Testis (tissue), 5 donors: ENCODE measurements at places on chromosomes 5 and 9. TPM values are rescaled to one million over a fixed set of nuclear protein-coding genes. Genes with fewer than 3 reads are reported as not detected.

DNA sequence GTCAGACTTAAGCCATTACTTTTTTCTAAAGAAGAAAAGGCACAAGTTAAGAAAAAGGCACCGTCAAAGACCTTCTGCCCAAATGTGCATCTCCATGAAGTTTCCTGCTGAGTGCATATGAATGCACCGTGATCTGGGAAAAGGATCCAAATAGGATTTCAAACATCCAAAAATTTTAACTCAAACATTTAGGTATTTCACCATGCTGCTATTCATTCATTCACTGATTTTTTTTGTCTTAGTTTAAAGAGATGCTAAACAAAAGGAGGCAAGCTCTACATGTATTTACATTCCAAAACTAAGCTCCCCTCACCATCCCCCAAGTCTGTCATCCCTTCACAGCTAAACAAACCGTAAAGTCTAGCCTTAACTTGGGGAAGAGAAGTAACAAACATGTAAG, 291.9 kb downstream of the ARL15 start:
- no peak for DNase-seq
- H3K36me3 ChIP-seq: no peaks in the 10 kb centered on the region
- no peak overlapping the region for H3K27ac ChIP-seq
- H3K27me3 ChIP-seq: no peaks in the 10 kb centered on the region
- H3K4me1 ChIP-seq: no peaks in the 10 kb centered on the region

DNA sequence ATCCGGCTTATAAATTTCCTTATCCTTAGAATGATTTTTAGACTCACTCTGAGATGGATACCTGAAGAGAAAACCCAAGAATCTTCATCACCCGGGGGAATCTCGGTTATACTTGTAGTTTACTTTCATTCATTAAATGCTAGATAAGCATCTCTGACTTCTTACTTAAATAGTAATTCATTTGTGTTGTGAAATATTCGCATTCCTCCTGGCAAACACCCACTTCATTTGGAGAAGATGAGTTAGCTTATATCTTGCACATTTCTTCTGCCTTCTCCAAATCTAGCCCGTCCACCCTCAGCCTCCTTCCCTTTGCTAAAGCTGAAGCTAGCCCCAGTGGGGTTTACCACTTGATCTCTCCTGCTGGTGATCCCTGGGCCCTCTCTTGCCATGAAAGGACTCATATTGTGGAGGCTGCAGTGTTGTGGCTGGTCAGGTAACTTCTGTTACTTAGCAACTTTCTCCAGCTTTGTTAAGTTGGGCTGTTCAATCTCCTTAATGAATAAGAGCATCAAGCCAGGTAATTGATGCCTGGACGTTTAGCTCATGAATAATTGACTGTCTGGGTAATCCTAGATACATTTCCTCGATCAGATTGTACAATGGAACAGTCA, 11.3 kb upstream of the POU4F3 start:
- H3K27ac ChIP-seq: no peak overlapping the region
- H3K27me3 ChIP-seq: no peaks in the 10 kb centered on the region
- no peaks in the 10 kb centered on the region for H3K4me1 ChIP-seq
- no peak for DNase-seq

DNA sequence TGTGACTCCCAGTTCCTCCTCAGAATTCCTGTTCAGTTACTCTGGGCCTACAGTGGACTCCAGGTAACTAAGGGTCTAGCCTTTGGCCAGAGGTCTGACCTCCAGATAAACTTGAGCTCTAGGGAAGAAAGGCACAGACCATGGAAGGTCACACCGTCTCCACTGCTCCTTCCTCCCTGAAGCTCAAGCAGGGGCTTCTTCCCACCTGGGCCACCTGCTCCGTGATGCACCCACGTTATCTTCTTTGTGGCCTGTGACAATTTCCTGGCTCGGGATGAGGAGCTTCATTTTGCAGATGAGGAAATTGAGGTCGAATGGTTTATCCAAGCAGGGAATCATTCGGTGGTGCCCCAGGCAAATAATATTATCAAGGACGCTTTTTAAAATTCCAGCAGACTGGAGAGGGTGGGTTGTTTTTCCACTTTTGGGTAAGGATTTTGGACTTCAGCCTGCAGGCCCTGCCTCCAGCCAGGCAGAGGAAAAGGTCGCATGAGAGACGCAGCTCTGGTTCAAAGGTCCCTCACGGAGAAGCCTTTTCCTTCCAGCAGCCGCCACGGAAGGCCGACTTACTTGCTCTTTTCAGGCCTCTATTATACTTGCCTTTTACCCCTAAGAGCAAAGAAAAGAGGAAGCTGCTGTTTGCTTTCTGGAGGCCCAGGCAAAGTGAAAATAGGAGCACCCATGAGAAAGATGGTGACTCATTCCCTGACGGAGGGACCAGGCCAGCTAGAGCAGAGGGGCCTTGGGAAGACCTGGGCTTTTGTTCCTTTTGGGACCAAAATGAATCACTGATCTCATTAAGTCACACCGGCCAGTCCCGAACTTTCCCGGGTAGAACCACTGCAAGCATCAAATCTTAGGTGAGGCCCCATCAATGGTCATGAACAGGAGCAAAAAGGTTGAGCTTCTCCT, 22.8 kb upstream of the DUSP1 start:
- DNase-seq: no peak
- no peaks in the 10 kb centered on the region for H3K27me3 ChIP-seq
- H3K27ac ChIP-seq: peak overlapping the region; percentile 68
- H3K36me3 ChIP-seq: no peaks in the 10 kb centered on the region
- peaks cover 24% of the 10 kb centered on the region for H3K4me1 ChIP-seq

DNA sequence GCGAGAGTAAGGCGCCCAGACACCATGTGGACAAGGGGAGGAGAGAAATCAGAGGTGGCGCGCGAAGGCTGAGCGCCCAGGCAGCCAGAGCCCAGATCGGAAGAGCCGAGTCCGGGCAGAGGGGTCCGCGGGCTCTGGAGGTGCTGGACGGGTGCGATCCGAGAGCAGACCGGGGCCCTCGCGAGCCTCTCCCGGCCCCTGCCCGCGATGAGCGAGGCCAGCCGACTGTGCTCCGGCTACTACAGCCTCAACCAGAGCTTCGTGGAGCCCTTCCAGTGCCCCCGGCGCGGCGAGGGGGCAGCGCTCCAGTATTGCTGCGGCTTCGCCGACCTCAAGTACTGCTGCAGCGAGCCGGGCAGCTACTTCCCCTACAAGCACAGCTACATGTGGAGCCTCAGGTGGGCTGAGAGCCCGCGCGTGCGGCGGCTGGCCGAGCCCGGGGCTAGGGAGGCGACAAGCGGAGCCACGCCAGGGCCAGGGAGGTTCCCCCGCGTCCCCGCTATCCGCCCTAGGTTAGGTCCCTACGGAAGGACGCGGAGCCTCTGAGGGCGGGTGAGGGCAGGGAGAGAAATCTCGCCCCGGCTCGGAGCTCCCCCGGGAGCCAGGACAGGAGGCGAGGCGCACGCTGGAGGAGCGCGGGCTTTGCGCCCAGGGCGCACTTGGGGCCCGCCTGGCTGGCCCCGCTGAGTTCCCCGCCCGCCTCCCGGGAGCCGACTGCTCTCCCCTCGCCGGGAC, at the start of gene SHISAL2B:
Gene SHISAL2B, plus strand, starts transcription at position 87 of the 735 bp plus-strand sequence. Its CDS starts 121 bp downstream, at position 208.
- H3K4me1 ChIP-seq: peaks cover 4% of the 10 kb centered on the region
- peak within 1 kb of the TSS; percentile 59 for H3K4me3 ChIP-seq
- H3K27me3 ChIP-seq: no peaks in the 10 kb centered on the region
- no peak within 1 kb of the TSS for H3K27ac ChIP-seq
- peak; percentile 25 for DNase-seq

GRCh38 chr5:165836046-165836445, 2330.6 kb downstream of the MAT2B start:
- no peak overlapping the region for H3K27ac ChIP-seq
- H3K27me3 ChIP-seq: no peaks in the 10 kb centered on the region
- no peaks in the 10 kb centered on the region for H3K4me1 ChIP-seq
- no peak overlapping the region for H3K4me3 ChIP-seq
- no peaks in the 10 kb centered on the region for H3K36me3 ChIP-seq

DNA sequence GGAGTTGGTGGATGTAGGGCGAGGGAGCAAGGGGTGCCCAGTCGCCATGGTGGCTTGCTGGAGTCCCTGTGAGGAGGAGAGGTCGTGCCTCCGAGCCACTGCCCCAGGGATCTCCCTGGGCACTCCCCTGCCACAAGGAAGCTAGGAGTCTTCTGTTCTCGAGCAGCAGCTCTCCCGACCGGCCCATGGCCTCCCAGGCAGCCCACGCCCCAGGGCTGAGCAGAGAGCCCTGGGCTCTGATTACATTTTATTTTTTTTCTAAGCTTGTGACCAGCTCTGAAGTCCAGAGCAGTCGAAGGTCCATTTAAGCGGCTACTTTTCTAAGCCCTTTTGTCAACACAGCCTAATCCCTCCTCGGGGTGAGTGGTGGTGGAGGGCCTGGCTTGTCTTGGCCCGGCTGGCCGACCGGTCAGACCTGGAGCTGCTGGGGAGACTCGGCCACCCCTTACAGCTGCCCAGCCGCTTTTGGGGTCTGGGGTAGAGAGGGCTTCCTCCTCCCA, 2.1 kb downstream of the RXRA start:
- peaks cover 59% of the 10 kb centered on the region for H3K4me1 ChIP-seq
- peak overlapping the region; percentile 77 for H3K4me3 ChIP-seq
- H3K27ac ChIP-seq: peak overlapping the region; percentile 80
- H3K27me3 ChIP-seq: no peaks in the 10 kb centered on the region
- H3K36me3 ChIP-seq: no peaks in the 10 kb centered on the region
- no peak for DNase-seq

DNA sequence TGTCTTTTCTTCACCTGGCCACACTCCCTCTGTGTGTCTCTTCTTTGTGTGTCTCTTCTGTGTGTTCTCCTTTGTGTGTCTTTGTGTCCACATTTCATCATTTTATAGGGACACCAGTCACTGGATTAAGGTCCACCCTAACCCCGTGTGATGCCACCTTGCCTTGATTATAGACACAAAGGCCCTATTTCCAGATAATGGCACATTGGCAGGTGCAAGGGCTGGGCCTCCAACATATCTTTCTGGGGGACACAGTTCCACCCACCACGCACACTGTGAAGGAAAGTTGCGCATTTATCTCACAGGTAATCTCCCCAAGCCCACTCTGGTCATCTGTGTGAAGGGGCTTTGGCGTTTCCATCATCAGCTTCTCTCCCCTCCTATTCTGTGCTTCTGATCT, 334.6 kb upstream of the IRX1 start:
- no peak overlapping the region for H3K27ac ChIP-seq
- no peaks in the 10 kb centered on the region for H3K4me1 ChIP-seq
- no peak for DNase-seq
- H3K36me3 ChIP-seq: no peaks in the 10 kb centered on the region
- no peaks in the 10 kb centered on the region for H3K27me3 ChIP-seq

DNA sequence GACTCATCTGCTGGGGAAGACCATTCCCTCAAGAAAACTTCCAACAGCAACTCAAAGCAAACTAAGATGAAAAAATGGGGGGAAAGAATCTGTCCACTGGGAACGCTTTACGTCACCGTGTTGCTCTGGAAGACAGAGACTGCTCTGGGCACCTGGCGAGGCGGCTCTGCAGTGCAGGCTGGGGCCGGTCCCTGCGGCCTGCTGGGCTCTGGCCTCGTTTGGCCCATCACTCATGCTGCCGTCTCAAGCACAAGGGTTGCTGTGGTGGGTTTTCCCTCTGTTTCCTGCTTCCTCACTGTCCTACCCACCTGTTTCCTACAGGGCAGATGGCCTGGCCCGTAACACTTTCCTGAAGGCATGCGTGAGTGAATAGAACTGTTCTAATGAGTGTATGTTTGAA, 92.9 kb upstream of the OTULINL start:
- no peak overlapping the region for H3K27ac ChIP-seq
- DNase-seq: no peak
- H3K4me1 ChIP-seq: peaks cover 8% of the 10 kb centered on the region
- no peaks in the 10 kb centered on the region for H3K27me3 ChIP-seq

DNA sequence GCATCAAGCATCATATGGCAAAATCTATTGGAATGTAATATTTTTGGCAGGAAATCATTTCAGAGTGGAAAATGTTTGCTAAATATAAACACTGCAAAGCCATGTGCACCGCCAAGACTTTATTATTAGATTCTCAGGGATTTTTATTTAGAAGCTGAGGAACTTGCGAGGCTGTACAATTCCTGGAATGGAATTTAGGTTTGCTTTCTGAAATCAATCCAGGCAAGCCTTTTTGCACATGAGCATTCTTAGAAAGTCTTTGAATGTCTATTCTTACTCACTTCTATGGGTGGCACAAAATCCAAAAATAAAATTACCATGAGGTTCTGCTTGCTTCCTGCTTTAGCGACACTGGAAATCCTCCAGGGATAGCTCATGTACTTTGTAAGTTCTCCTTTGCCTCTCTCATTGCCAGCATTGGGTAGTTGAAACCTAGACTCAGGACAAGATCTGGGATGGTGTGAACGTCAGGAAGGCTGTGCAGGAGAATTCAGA, 71.5 kb upstream of the PALM2AKAP2 start:
- no peaks in the 10 kb centered on the region for H3K4me1 ChIP-seq
- H3K4me3 ChIP-seq: no peak overlapping the region
- H3K36me3 ChIP-seq: no peaks in the 10 kb centered on the region
- H3K27me3 ChIP-seq: no peaks in the 10 kb centered on the region

DNA sequence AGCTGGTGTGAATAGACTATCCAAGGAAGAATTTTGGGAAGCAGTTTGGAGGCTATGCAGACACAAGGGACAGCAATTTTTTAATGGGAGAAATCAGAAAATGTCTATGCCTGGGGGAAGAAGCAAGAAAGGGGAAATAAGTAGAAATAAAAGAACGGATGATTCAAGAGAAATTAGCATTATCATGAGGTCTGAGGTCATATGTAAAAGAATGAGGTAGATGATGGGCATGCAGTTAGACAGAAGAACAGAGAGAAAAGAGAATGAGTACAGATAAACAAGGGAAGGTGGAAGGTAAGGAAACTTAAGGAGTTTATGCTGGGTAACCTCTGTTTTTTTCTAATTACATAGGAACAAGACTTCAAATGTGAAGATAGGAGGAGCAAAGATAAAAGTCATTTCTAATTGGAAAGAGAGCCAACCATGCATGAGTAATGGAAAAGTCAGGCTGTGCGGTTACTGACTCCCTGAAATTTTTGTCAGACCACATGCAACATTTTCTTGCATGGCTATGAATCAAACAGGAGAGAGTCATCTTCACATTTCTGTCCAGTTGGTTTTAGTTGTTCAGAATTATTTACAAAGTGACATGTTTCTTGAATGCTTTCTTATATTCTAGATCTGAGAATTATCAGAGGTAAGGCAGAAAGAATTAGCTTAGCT, 101.0 kb upstream of the PIK3R1 start:
- no peak for DNase-seq
- H3K27me3 ChIP-seq: no peaks in the 10 kb centered on the region
- H3K4me3 ChIP-seq: no peak overlapping the region
- no peak overlapping the region for H3K27ac ChIP-seq

DDX46 gene
- 53.0 TPM for total RNA-seq

GIN1 gene
- 16.8 TPM for total RNA-seq
